ENCODE measurements at places on chromosomes 6 and 20.

DNA sequence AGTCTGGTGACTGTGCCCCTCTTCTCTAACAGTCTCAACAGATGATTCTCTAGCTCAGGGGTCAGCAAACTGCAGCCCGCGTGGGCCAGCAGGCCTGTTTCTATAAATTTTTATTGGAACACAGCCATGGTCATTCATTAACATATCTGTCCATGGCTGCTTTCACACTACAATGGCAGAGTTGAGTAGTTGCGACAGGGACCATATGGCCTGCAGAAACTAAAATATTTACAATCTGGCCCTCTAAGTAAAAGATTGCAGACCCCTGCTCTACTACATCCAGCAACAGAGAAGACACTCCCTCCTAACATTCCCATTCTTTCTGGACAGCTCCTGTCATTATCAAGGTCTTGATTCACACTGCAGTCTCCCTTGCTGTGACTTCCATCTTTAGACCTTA is 45.2 kb downstream of the PLAGL2 start:
- DNase-seq: no peak

DNA sequence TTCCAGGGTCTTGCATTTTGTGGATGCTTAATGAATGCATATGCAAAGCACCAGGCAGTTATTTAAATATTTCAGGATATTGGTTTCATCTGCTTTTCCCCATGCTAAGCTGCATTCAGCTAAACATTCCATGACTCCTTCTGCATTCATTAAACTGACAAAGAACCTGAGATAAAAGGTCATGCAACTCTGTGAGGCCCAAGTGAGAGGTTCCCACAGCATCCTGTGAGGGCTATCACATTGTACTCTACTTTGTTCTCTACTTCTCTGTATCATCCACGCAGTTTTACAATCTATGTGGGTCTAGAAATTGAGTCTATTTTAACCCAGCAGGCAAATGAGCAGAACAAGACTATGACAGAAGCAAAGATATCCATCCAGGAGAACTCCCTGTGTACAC is 86.4 kb upstream of the PRSS16 start:
- DNase-seq: no peak

DNA sequence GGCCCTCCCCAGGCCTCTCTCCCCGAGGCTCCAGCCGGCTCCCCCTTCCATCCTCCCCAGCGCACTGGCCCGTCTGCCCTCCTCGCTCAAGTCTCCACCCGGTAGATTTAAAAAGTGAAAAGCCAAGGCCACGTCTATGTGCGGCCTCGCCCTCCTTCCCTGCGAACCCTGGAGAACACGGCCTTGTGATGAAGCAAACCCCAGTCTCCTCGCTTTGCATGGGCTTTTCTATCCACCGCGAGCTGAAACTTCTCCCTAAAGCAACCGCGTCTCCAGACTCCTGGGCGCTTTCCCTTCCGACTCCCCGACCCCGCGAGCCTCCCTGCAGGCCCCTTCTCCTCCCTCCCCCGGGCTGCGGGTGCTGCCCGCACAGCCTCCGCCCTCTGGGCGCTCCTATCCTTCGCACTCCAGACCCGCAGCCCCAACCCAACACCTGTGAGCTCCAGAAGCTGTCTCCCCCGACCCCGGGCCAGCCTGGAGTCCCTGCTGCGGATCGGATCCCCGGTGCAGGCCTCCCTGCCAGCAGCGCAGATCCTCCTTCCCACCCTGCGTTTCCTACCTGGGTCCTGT is 265.2 kb upstream of the QKI start:
- no peak for DNase-seq

- DNase-seq: peak; percentile 80
Observed at GRCh38 chr20:46174469-46175126, 56.5 kb downstream of the CD40 start.

- no peak for DNase-seq
Observed at GRCh38 chr6:134605034-134605433, 287.1 kb upstream of the SGK1 start.

DNA sequence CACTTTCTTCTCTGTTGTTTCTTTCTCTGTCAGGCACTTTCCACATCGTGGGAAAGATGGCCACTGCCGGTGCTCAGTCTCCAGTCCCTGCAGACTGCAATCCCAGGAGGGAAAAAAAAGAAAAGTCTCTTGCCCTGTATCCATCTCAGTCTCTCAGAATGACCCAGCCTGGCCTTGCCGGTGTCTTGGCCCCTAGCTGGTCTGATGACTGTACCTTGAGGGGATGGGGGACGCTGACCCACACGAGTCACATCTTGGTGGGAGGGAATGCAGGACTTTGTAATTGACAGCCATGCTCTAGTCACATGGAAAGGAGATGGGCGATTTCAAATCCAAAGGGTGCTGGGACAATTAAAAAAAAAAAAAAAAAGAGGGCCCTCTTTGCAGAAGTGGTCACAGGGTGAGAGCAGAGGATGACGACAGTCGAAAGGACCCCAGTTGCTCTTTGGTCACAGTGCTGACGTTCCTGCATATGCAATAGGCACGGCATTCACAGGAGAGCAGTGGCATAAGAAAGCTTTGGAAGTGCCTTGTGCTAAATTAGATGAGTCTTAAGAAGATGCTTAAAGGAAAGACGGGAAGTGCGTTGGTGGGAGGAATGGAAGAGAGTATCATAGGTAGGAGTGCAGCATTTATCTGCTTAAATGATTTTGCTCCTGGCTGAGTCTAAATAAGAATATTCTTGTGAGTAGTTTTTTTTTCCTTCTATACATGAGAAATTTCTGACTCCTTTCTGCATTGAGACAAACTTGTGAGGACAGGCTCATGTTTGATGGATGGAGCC is 63.9 kb upstream of the AKAP12 start:
- no peak for DNase-seq

- peak; percentile 17 for DNase-seq
Observed at GRCh38 chr6:87444362-87444761, 28.4 kb upstream of the SLC35A1 start.

- DNase-seq: no peak
Observed at GRCh38 chr20:17992847-17993513, 24.2 kb downstream of the MGME1 start.

DNA sequence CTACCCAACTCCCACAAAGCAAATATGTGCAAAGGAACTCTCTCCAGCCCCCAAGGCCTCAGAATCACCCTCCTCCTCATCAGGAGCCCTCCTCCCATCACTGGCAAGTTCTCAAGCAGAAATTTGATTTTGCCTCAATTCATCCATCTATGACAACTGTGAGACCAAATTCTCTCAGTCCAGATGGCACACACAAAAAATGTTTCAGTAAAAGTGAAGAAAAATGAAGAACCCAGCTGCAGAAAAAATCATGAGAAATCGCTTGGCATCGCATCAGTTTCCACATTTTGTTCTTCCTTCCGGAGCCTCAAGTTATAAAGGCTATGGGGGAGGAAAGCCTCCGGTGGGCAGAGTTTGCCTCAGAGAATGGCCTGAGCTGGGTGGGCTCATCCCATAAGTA is 6.4 kb upstream of the CD24 start:
- DNase-seq: no peak

DNA sequence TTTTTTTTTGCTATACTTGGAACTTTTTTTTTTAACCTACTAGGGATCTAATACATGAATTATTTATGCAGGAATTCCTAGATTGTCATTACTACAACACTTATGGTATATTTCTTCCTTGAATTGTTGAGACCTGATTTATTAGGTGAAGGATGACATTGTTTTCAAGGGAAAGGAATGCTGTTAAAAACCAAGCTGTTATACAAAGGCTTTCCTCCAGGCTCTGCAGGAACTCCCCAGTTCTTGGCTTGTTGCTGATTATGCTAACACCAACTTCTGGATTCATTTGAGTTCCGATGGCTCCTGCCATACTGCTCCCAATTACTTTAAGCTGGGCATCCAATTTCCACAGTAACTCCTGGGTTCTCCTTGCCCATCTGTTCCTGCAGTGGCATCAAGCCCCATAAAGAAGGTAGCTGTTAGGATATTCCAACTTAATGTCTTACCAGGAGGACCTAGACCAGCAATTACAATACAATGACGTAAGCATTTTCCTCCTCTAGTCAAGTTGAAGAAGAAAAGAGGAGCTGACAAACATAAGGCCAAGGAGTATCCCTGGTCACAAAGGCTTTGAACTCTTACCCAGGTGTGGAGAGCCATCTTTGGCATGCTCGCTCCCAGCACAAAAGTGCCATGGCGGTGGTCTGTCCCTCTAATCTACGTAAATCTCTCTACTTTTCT is 215.9 kb upstream of the AGPAT4 start:
- DNase-seq: no peak

DNA sequence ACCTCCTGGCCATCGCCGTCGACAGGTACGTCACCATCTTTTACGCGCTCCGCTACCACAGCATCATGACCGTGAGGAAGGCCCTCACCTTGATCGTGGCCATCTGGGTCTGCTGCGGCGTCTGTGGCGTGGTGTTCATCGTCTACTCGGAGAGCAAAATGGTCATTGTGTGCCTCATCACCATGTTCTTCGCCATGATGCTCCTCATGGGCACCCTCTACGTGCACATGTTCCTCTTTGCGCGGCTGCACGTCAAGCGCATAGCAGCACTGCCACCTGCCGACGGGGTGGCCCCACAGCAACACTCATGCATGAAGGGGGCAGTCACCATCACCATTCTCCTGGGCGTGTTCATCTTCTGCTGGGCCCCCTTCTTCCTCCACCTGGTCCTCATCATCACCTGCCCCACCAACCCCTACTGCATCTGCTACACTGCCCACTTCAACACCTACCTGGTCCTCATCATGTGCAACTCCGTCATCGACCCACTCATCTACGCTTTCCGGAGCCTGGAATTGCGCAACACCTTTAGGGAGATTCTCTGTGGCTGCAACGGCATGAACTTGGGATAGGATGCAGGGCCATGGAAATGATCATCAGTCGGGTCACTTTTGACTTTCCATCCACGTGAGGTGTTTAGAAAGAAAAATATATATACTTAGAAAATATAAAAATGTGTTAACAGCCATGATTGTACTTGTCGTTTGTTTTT is 868 bp downstream of the MC3R start:
- DNase-seq: peak; percentile 17

- DNase-seq: no peak
Observed at GRCh38 chr6:33808641-33809180, 4.9 kb upstream of the MLN start.

DNA sequence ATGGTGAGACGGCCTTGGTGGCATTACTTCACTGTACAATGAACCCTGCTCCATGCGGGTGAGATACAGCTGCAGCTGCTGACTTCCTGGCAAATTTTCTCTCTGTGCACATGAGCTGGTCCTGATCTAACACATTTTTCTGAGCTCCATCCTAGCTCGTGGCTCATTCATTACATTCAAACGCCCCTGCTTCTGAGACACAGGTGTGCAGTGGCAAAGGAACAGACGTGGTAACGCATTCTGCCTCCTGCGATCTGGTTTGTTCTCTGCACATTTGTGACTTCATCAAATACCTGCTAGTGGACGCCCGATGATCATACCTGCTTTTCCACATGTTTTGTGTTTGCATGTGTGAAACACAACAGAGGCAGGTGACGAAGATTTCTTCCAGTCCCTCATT is 189.6 kb upstream of the PDE10A start:
- DNase-seq: no peak

DNA sequence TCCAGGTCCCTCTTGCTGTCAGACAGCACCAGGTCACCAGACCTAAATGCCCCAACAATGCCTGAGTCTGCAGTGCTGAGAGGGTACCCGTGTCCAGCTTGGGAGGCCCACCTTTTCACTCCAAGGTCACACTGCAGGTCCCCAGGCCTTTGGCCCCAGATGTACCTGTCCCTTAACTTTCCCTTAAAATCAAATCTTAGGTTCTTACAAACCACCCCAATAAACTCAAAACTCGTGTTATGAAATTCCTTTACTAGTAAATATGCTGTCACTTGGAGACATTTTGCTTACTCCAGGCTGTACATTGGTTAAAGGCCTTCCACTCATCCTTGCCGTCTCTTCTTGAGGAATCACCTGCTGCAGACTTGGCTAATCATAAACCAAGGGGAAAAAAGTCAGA is 165.7 kb upstream of the RREB1 start:
- no peak for DNase-seq

- peak; percentile 89 for DNase-seq
Observed at GRCh38 chr20:58306421-58307261, 2.9 kb upstream of the RAB22A start.

GRCh38 chr6:29519291-29520010 is 31.7 kb upstream of the MAS1L start:
- no peak for DNase-seq

DNA sequence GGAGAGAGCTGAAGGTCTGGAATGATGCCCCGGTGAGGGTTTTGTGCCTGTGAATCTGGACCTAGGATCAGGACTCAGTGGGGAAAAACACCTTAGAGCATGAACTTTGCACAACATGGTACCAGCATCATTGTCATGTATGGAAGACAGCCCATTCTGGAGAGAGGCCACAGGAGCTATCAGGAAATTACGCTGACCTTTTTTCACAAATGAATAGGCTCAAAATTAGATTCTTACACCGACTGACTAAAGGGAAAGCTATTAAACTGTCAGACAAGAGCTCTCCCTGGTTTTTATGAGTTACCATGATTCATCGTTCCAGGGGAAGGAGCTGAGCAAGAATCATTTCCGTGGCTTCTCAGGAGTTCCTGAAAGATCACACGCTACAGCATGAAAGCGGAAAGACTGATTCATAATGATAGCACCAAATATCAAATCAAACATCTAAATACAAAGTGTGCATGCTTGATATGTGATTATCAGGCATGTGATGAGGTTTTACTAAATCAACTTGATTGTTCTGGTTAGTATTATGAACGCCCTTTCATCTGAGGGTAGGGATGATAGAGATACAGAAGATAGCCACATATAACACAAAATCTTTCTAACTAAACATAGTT is 224.9 kb upstream of the SMLR1 start:
- DNase-seq: peak; percentile 84
